ENCODE measurements at places on chromosomes 6 and 20.
A peak's percentile ranks its signal among the peaks of the same experiment; 100 is the strongest.

GRCh38 chr6:76347539-76347938, 275.1 kb upstream of the IMPG1 start:
- no peak for DNase-seq

GRCh38 chr6:487956-488355, 96.4 kb downstream of the IRF4 start:
- no peak for DNase-seq

DNA sequence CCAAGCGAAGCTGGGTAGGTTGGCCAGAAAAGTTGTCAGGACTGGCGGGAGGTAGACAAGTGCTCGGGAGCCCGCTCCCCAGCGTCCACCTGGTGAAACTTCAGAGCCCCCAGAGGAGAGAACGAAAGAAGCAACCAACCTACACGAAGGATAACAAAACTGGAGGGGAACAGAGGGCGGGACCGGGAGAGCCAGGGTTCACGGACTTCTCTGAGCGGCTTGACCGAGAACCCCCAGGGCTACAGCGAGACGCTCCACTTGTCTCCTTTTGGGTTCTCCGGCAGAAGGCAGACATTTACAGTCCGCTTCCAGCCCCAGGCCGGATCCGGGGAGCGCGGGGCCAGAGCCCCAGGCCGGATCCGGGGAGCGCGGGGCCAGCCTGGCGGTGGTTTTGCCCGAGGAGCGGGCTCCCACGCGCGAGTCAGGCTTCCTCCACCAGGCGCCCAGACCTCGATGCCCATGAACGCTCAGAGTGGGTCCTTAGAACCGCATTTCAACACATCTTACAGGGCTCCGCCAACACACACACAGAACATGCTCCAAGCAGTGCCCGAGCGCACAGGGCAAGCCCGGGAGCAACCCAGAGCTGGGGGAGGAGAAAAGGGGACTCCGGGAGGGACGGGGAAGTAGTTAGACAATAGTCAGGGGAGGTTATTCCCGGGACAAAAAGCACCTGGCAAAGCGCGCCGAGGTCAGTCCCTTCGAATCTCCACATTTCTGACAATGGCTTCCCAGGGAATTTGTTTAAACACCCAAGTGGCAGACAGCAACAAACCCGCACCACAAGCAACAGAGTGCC, 1.1 kb downstream of the PTPRK start:
- DNase-seq = peak; percentile 13

DNA sequence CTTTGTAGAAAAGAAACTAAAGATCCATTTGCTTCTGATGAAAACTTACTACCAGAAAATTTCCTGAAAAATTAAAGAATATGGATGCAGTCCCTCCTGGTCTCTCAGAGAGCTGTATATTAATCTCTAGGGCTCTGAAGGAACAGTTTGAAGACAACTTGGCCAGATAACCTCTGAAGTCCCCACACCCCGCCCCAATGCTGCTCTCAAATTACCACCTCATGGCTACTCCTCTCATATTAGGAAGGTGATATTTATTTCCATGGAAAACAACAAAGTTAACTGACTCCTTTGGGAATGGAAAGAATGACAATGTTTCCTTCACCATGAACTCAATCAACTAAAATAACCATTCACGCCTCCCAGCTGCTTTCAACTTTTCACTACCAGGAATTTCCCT, 408.4 kb upstream of the FLRT3 start:
- DNase-seq = no peak

DNA sequence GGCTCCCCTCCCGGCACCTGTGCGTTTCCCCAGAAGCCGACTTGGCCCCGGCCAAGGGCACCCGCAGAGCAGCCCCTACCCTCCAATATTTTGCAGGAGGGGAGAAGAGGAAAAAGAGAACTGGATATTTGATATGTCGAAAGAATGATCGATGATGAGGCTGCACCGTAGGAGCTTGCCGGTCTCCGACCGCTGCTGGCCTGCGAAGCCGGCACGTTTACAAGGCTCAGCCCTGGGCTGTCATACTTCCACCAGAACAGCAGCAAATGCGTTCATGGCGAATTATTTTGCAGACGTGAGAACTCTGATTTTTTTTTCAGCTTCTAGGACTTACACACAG, 296.7 kb downstream of the TFAP2C start:
- DNase-seq = no peak

DNA sequence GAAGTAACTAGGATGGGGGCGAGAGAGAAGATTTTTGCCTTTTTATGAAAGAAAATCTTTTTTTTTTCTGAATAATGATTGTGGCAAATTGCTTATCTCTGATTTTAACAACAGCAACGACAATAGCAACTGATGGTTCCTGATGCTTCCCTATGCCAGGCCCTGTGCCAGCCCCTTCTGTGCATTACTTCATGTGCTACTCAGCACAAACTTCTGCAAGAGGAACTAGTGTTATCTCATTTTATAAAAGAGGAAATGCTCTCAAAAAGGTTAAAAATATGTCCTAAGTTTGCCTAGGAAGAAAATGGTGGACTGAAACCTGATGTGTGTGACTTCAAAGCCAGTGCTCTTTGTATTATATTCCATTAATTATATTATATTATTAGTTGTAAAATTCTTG, 74.0 kb upstream of the RALGAPA2 start:
- DNase-seq = peak; percentile 89

- no peak for DNase-seq
Measured at GRCh38 chr20:46107061-46107460, 11.1 kb upstream of the CD40 start.

DNA sequence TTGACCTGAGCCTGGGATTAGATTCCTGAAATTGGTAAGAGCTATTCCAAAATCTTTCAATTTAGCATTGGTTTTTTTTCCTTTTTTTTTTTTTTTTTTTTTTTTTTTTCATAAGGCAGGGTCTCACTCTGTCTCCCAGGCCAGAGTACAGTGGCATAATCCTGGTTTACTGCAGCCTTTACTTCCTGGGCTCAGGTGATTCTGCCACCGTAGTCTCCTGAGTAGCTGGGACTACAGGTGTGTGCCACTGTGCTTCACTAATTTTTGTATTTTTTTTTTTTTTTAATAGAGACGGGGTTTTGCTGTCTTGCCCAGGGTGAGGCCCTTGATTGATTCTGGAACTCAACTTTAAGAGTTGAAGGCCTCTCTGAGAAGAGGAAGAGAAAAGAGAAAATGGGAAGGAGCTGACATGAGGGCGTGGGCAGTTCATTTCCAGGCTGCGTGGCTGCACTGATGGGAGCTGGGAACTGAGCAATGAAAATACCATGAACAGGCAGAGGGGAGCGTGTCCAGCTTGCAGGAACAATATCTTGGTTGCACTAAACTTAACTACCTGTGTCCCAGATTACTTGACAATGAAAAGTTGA, 24.6 kb downstream of the KDM1B start:
- DNase-seq = no peak

GRCh38 chr6:113574147-113574546, 283.0 kb upstream of the MARCKS start:
- no peak for DNase-seq

DNA sequence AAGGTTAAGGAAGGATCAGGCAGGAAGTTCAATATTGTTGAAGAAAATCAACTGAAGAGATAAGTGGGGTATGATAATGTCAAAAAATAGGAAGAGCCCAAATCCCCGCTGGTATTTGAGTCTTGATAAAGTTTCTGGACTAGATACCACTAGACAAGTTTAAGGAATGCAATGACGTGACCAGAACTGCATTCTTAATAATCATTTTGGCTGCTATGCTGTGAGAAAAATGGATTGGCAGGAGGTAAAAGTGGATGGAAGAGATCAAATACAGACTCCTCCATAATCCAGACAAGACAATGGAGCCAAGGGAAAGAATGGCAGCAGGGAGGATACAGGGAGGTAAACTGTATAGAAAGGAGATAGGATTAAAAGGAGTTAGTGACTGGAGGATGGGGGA, 128.2 kb downstream of the COL12A1 start:
- DNase-seq = no peak

DNA sequence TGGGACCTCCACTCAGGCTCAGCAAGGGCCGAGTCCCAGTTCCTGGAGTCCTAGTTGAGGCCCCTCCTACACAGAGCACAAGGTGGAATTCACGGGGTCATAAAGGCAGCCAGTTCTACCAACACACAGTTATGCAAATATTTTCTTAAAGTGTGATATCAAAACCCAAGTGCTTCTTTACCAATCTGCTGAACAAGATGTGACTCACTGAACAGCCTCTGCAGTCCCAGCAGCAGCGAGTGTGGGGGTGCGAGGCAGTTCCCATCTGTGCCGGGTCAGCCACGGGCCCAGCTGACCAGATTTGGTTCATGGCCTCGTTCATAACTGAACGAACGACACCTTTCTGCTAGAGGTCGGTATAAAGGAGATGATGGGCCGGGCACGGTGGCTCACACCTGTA, 4.5 kb upstream of the TCEA2 start:
- DNase-seq = no peak

DNA sequence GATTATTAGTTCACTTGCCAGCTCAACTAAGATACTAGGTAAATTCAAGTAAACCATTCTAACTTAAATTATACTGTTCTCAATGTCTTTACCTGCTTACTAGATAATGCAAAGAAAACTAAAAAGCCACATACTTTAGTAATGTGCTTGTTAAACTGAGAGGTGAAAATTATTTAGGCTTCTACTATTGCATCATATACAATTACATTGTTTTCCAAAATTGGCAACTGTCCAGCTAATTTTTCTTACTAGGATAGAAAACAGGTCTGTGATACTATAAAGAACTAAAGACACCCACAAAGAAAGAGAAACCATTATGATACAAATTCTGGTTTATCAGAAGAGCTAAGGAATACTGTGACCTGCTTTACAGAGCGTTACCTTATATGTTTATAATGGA, 45.6 kb upstream of the ALDH8A1 start:
- DNase-seq = no peak

DNA sequence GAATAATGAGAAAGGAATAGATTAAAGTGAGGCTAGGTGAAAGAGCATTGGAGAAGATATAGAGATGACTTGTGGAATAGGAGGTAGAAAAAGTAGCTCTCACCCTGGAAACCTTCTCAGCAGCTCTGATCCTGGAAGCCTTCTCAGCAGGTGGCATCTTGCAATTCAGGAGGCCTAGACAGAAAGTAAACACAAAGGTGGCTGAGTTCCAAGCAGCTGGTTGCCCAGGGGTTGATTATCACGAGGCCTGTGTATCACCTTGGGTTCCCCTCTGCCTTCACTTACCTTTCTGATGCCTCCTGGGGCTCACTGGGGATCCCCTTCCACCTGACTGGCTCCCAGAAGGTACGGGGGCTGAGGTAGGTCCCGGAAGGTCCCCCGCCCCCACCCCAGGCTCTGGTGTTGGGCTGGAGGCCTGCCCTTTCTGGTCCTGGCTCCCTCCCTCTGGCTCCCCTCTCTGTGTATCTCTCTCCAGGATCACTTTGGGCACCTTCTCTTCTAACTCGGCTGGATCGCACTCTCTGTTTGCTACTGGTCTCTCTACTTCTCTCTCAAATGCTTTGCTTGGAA, 9.7 kb downstream of the MDC1 start:
- no peak for DNase-seq

GRCh38 chr6:32589596-32590449, at the start of gene HLA-DRB1:
HLA-DRB1 (minus strand) TSS chr6:32589848; CDS start chr6:32589742, 106 bp downstream.
- peak; percentile 76 for DNase-seq

DNA sequence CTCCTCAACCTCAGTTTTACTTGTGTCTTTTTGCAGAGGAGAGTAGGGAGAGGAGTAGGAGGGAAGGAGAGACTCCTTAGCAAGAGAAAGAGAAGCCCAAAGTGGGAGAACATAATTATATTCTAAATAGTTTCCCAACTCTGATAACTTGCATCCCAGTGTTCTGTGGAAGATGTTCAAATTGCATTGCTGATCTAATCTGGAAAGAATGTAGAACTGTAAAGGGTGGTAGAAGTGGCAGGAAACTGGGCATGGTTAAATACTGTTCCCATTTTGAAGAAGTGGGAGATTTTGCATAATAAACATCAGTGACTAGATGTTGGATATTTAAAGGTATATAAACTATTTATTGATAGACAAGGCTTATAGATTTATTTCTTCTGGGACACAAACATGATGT, 42.6 kb upstream of the HMGN3 start:
- DNase-seq = no peak

- no peak for DNase-seq
Measured at GRCh38 chr6:113370508-113371502, 486.3 kb upstream of the MARCKS start.

DNA sequence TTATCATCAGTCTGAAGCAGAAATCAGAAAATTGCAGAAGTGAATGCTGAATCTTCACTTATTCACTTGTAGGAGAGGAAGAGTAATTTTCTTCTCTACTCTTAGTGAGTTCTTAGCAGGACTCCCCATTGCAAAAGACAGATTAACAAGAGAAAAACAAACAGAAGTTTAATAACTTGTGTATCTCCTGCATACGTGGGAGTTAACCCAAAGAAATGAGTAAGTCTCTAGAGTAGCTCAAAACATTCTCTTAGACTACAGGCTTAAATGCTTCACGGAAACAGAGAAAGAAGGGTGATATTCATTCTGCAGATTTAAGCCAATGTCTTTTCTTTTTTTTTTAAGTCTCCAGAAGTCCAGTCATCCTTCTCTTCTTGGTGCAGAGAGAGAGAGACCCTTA, 97.9 kb upstream of the TMEM181 start:
- no peak for DNase-seq

DNA sequence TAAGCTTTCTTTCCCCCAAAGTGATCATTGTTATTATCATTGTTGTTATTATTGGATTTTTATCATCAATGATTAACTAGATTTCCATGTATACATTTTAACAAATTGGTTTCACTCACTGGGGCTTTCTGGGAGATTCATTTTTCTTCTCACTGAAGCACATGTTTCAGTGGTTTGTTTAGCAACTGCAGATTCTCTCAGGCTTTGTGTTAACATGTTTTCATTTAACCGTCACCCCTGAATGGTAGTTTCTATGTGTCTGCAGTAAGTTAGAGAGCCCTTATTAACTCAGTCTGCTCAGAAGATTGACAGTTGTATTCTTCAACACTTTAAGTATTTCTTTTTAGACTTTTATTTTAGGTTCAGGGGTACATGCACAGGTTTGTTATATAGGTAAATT, 12.4 kb downstream of the ZKSCAN4 start:
- DNase-seq = no peak

DNA sequence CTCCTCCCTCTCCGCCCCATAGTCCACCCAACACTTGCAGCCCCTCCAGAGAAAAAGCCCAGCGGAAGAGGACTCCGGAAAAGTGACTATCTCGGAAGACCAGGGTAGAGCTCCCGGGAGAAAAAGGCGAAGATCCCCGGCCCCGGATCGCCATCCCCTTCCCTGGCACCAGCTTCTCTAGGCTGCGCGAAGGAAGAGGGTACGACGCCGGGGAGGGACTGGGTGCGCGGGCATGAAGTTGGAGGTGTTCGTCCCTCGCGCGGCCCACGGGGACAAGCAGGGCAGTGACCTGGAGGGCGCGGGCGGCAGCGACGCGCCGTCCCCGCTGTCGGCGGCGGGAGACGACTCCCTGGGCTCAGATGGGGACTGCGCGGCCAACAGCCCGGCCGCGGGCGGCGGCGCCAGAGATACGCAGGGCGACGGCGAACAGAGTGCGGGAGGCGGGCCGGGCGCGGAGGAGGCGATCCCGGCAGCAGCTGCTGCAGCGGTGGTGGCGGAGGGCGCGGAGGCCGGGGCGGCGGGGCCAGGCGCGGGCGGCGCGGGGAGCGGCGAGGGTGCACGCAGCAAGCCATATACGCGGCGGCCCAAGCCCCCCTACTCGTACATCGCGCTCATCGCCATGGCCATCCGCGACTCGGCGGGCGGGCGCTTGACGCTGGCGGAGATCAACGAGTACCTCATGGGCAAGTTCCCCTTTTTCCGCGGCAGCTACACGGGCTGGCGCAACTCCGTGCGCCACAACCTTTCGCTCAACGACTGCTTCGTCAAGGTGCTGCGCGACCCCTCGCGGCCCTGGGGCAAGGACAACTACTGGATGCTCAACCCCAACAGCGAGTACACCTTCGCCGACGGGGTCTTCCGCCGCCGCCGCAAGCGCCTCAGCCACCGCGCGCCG, 822 bp downstream of the FOXQ1 start:
- peak; percentile 82 for DNase-seq
